Astrocyte of the cerebellum (primary cell): ENCODE measurements at places on chromosomes 4 and X.

DNA sequence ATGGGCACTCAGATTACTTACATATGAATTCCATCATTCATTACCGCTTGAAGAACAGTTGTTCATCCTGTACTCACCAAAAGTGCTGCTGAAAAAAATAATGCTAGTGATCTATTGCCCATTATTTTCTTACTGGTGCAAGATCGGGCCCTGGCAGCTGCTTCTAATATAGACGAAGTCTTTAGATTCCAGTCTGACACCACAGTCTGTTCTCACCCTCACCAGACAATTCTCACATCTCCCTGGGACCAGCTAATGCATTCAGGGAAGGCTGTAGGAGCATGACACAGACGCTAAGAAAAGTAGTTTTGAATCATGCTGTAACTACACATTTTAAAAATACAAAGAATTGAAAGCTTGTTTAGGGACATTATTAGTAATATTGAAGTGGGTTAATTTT is 13.8 kb downstream of the GEMIN8 start:
- no peak for DNase-seq

DNA sequence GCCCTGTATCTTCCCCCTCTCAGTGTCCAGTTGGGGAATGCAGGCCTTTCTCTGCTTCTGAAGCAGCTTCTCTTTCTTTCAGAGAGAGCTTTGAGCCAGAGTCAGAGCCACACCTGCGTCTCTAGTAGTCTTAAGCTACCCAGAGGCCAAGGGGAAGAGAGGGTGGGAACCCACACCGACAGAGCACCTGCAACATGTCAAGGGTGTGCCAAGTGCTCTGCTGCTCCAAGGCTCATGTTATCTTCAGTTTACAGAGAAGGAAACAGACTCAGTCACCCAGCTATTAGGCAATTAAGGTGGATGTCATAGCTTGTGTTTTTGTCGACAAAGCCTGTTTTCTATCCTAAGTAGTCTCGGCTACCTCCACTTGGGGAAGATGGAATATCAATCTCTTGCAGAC is 22.7 kb upstream of the RNF212 start:
- no peak for DNase-seq

DNA sequence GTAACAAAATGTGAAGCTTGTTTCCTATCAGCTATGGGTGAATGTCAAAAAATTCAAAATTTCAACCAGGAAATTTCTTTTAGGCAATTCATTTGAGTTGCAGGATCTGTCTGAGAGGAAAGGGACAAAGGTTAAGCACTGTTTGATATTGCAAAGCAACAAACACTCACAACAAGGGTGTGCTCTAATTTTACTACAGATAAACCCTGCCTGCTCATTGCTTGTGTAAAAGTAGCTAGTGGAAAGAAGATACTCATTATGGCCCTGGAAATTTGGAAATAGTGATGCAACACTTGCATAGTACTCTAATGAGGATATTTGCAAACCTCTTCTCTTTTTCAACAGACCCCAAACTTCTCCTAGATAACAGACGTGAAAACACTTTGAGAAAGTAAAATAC is 27.1 kb downstream of the FAM47E start:
- no peak for DNase-seq

DNA sequence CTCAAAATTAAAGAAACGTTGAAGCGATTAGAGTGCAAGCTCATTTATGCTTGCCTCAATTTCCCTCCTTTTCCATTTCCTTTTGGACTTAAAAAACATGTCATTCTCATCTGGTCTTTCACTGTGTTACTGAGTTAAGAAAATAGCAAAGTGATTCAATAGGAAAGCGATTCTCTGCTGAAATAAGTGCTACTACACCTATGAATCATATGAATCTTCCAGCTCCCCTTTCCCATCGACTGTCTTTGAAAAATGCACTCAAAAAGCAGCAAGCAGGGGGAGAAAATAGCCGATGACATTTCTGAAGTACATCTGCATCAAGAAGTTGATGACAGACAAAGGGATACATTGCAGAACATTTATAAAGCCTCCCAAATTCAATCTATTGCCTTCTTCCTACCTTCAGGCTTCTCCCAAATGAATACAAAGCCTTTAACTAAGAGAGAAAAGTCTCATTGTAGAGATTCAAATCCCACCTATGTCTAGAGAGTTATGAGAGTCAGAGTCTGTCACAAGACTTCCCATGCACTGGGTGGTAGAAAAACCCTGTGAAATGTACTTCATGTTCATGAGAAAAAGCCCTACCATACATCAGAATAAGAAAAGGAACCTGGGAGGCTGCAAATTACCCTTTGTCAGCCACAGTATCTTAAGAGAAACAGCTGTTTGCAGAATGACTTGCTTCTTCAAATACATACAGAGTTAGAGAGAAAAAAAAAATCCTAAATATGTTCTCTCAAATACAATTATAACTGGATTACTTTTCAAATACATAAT is 78.9 kb downstream of the MBNL3 start:
- DNase-seq: no peak

DNA sequence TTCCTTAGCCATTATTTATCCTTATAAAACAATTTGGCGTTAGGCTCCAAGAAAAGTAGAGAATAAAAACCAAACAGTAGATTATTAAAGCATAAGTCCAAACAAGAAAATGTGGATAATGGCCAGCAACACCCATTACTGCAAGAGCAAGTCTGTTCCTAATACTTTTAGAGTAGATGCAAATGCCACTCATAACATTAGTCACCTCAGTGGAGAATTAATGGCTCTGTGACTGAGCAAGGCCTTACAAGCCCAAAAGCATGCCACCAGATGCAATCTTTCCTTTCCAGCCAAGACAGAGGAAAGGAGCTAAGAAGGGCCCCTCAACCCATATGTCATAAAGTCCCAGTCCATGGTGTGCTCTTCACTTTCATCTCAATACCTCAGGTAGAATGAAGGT is 373.8 kb downstream of the OPHN1 start:
- no peak for DNase-seq

DNA sequence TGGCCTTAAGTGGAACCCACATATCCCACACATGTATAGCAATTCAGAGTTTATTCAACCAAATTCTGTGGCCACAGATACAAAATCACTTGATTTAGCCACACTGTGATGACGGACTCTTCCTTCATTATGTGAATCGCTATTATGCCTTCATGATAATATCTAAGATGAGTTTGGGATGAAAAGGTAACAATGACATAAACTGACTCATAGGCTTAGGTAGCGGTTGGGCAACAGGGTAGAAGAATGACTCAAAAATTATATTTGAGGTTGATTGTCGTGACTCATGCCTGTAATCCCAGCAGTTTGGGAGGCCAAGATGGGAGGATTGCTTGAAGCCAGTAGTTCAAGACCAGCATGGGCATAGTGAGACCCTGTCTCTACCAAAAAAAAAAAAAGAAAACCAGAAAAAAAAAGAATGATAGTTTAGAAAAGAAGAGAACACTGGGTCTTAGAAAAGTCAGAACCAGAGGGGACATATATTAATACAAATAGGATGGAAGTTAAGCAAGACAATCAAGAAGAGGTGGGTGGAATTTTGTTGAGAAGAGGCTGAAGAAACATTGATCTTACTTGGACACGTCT is 70.4 kb upstream of the USP9X start:
- DNase-seq: no peak

GRCh38 chr4:89111833-89112563 is 665 bp downstream of the TIGD2 start:
- DNase-seq: peak; percentile 38

DNA sequence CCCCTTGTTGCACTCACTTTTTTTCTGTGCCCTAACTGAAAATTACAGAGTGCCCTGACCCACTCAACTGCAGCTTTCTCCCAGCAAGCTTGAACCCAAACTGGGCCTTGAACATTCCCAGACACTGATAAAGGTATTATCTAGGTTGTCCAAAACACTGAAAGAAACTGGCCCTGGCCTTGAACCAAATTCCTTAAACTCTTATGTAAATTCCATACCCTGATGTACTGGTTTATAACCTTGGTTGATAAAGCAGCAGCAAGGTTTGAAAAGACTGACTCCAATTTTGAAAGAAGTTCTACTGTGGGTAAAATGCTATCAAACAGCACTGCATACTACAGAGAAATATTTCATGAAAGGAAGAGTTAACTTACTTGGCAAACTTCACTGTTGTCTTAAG is 125.6 kb downstream of the PHF8 start:
- DNase-seq: no peak

DNA sequence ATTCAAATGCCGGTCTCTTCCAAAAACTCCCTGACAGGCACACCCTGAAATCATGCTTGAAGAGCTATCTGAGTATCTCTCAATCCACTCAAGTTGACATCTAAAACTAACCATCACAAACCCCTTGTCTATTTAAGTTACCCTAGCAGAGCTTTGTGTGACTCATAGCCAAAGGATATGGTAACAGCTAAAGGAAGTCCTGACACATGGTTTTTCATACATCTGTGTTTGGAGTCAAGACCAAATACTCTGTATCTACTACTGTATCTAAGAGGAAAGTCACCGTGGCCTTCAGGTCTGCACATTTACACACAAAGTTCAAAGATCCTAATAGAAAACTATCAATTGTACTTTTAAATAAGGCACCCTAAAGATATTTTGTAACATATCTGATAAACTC is 239.6 kb upstream of the VCX start:
- DNase-seq: no peak

GRCh38 chr4:143025081-143025704 is 159.5 kb upstream of the USP38 start:
- DNase-seq: peak; percentile 54
